ENCODE measurements at places on chromosomes 6 and 20. TPM values are rescaled to one million over a fixed set of nuclear protein-coding genes. Genes with fewer than 3 reads are reported as not detected.

TXLNB gene
- 2.5 TPM for polyA plus RNA-seq

DNA sequence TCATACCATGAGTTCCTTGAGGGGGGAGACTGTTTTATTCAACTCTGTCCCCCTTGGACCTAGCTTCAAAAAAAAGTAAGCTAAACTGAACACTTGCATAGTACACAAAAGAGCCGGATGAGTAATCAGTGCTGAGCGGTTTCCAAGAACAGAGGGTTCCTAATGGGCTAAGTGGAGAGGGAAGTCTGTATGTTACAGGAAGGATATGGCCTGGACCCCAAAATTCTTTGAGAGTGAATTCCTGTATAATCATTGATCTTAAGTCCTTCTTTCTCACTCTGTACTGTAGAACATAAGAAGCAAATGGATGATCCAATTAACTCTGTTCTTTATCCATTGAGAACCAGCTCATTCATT lies 324.7 kb upstream of the CNR1 start:
- DNase-seq: no peak

DNA sequence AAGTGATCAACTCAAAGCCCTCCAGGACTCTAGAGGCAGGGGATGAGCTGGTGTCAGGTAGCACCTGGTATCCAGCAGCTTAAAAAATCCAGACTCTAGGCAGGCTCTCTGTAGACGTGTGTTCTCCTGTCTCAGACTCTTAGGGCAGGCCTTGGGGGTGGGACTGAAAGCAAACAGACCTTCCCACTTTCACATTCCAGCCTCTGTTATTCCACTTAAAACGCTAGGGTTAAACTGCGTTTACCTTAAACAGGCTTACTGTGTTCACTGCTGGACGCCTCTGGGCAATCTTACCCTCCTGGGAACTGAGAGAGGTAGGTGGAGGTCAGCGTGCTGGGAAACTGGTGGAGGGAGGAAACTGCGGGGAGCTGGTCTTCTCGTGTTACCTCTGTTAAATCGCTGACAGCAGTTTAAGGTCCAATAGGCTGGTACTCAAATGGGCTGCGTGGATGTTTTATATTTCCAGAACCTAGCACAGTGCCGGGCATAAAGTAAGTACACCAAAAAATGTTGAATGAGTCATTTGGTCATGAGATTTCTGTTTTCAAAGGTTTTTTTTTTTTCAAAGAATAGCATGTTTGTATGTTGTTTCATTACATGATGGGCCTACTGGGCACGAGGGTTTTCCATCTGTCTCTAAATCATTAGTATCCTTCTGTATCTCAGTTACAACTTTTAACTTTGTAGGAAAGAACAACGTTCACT lies at the start of gene GCNT2:
Gene GCNT2, plus strand, starts transcription at position 248 of the 705 bp plus-strand sequence. CDS start 7,561 bp downstream, outside the sequence.
- no peak for DNase-seq

GRCh38 chr6:55729665-55730064 lies 145.7 kb downstream of the BMP5 start:
- DNase-seq: no peak

DNA sequence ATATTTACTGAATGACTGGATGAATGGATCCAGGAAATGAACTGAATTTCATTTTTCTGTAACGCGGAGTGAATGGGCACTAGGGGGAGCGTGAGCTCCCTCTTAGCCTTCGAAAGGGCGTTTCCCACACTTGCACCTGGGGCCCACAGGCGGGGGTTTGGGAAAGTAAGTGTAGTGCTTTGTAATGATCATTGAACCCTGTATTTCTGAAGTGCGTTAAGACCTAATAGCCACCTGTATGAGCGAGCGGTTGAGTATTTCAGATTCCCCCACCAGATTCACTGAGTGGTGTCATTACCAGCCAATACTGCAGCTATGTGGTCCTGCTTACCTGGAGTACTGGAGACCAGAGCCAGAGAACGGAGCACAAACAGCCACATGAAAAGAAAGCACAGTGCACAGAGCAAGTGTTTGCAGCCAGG lies 10.5 kb downstream of the SYTL3 start:
- DNase-seq: no peak

EPPIN gene
- 0.39 TPM for polyA plus RNA-seq

DNA sequence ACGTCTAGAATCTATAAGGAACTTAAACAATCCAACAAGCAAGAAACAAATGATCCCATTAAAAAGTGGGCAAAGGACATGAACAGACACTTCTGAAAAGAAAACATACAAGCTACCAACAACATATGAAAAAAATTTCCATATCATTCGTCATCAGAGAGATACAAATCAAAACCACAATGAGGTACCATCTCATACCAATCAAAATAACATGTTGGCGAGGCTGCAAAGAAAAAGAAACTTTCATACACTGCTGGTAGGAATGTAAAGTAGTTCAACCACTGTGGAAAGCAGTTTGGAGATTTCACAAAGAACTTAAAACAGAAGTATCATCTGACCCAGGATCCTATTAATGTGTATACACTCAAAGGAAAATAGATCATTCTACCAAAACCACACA lies 243.9 kb upstream of the RUNX2 start:
- no peak for DNase-seq

GRCh38 chr6:37889051-37889450 lies 69.5 kb downstream of the ZFAND3 start:
- DNase-seq: no peak

DNA sequence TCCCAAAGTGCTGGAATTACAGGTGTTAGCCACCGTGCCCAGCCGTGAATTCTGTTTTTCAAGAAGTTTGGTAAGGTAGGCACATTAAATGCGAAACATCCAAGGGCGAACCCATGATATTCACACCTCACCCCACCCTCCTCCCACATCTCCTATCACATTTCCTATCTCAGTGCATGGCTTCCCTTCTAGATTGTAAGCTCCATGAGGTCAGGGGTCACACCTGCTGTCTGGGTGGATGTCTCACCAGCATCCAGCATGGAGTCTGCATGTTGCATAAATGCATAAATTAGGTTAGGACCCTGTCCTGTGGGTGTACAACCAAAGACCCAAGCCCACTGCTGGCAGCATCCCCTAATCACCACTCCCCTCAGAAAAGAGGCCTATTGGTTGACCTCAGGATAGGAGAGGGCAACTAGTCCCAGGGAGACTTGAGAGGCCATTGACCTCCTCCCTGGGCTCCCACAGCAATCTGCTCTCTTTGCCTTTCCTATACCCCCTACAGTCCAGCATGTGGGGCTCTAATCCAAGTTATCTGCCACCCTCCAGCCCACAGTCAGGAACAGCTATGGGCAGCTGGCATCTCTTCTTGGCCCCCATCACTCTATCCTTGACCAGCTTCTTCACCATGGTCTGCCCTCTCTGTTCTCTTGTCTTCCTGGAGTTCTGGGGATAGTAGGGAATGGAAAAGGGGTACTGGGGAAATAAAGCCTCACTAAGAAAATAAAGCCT lies 4.2 kb downstream of the PRRT1 start:
- no peak for DNase-seq

DNA sequence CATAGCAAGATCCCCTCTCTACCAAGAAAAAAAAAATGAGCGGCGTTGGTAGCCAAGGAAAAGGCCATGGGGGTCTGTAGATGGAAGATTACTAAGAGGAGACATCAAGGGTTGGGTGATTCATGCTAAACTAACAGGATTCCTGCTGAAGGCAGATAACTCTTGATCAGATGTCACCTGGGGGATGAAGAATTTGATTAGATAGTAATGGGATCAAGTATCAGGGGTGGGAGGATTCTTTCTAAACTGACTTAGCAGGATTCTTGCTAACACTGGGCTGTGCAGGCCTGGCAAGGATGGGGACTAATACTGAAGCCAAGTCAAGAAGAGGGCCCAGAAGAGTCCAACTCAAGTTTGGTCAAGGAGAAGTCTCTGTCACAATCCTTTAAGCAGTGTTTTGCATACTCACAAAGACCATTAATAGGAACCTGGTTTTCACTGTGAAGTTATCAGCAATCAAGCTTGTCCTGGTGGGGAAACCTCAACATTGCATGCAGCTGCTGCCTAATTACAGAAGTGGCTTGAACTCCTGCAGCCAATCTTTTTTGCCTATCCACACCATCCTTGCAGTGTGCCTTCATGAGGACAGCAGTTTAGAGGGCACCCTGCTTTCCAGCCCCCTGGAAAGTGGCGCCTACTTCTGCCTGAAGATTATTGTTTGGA lies 61.3 kb downstream of the ANKRD6 start:
- DNase-seq: no peak

LBP gene
- polyA plus RNA-seq: not detected

DNA sequence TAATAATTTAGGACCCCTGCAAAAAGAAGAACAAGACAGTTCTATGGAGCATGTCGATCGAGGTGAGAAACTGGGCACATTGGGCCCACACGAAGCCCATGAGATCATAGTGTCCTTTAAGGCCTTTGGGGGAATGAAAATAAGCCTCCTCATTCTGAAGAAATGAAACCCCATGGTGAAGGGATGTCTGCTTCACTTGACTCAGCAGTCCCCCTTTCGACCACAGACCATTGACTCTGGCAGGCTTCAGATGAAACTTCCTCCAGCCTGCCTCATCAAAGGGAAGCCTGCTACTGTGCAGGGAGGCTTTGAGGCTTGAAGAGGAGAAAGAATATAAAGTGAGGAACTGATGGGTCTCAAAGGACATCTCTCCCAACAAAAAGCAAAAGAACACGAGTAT lies 144.2 kb upstream of the FBXL4 start:
- no peak for DNase-seq

DNA sequence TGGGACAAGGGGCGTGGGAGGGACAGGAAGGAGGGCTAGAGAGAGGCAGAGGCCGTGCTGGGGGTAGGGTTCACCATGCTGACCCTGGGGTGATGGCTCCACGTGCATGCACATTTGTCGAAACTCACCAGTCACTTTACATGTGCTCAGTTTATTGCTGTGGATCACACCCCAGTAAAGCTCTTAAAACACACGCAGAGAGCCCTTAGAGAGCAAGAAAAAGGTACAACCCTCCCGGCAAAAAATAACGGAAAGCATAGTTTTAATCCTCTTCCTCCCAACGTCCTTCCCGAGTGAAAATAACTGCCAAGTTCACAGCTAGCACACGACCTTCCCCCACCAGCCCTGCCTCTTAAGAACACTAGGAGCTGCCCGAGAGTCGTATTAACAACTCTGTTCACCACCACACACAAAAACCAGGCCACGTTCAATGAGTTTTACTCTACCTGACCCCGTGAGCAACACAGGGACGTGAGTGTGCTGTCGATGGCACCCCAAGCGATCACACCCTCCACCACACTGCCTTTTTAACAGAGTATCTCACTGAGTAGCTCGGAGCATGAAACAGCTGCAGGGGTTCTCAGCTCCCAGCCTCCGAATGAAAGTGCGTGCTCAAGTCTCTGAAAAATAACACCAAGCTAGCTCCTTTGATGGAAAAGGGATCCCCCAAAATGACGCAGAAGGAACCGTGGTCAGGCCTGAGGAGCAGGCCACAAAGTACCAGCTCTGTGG lies 39.7 kb downstream of the TAF4 start:
- DNase-seq: no peak

TMEM170B gene
- polyA plus RNA-seq: 11.5 TPM

- no peak for DNase-seq
Measured at GRCh38 chr6:26223650-26224546, 136.7 kb downstream of the HFE start.

DNA sequence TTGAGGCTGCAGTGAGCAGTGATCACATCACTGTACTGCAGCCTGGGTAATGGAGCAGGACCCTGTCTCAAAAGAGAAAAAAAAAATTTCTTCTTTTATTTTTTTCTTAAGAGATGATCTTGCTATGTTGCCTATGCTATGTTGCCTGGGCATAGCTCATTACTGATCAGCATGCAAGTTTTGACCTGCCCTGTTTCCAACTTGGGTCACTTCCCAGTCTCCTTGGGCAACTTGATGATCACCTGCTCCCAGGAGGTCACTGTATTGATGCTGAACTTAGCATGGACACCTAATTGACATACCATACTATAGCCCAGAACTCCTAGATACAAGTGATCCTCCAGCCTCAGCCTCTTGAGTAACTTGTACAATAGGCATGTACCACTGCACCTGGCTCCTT lies 30.7 kb upstream of the NANP start:
- DNase-seq: no peak

REV3L gene
- 40.8 TPM for polyA plus RNA-seq

GGTLC1 gene
- not detected for polyA plus RNA-seq

GRCh38 chr6:122042960-122043735 lies 356.3 kb upstream of the HSF2 start:
- no peak for DNase-seq

SLC22A2 gene
- polyA plus RNA-seq: 16.8 TPM

All from renal cortex interstitium (tissue), 15 donors.